ENCODE measurements at places on chromosomes 6 and 20. TPM values are rescaled to one million over a fixed set of nuclear protein-coding genes. Genes with fewer than 3 reads are reported as not detected.

DNA sequence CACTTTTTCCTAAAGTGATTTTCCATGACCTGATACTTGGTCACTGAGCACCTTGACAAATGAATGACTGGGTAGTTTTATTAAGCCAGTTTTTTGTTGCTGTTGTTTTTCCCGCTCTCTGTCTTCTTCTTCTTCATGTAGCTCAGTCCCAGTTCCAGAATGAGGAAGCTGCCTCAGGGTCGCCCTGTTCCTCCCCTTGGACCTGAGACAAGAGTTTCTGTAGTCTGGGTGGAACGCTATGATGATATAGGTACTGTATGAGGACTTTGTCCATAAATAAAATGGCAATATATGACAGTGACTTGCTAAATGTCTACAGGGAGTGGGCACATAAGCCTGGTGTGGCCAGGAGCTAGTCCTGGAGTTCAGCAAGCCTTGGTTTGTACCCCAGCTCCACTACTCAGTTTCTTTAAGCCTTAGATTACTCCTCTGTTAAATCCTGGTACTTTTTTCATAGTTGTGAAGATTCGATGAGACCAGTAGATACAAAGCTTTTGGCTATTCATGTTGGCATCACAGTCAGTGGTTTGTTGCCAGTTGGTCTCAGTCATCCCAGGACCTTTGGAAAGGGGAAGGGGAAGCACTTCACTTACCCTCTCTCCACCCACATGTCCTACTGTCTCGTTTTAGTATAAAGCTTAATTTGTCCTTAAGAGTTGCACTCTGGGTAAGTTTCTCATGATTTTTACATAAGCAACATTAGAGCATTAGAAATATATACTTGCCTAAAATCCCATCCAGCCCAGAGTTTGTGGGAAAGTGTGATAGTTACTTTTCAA is 11.1 kb upstream of the ADIG start:
- DNase-seq = no peak
- H3K4me1 ChIP-seq = no peaks in the 10 kb centered on the region
- peaks cover 24% of the 10 kb centered on the region for H3K36me3 ChIP-seq
- H3K4me3 ChIP-seq = no peak overlapping the region

DNA sequence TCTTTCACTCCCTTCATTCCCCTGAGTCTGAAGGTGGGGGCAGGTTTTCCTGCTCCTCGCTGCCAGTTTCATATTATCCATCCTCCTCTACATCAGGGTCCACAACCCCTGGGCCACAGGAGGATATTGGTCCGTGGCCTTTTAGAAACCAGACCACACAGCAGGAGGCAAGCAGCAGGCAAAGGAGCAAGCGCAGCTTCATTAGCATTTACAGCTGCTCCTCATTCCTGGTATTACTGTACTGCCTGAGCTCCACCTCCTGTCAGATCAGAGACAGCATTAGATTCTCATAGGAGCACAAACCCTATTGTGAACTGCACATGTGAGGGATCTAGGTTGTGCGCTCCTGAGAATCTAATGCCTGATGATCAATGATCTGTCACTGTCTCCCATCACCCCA is 380.3 kb downstream of the ARHGAP18 start:
- H3K27me3 ChIP-seq = no peaks in the 10 kb centered on the region
- H3K4me1 ChIP-seq = no peaks in the 10 kb centered on the region
- H3K27ac ChIP-seq = peak overlapping the region; percentile 37
- no peaks in the 10 kb centered on the region for H3K36me3 ChIP-seq

- DNase-seq = no peak
- H3K27ac ChIP-seq = no peak overlapping the region
- H3K4me1 ChIP-seq = no peaks in the 10 kb centered on the region
- H3K27me3 ChIP-seq = no peaks in the 10 kb centered on the region
- no peak overlapping the region for H3K4me3 ChIP-seq
- no peaks in the 10 kb centered on the region for H3K36me3 ChIP-seq
These were observed 80.6 kb downstream of the CDYL start for GRCh38 chr6:4856785-4857184.

SEMG2 gene
- not detected for total RNA-seq

All from Panc1 (cell line).